ENCODE measurements at places on chromosomes 4 and X.

GRCh38 chr4:2364654-2365053 lies 53.8 kb downstream of the ZFYVE28 start:
- no peaks in the 10 kb centered on the region for H3K27me3 ChIP-seq
- H3K4me1 ChIP-seq: peaks cover 52% of the 10 kb centered on the region
- peak; percentile 81 for DNase-seq
- peak overlapping the region; percentile 27 for H3K27ac ChIP-seq

- no peak overlapping the region for H3K4me3 ChIP-seq
- H3K27me3 ChIP-seq: no peaks in the 10 kb centered on the region
- no peak overlapping the region for H3K27ac ChIP-seq
- DNase-seq: no peak
- H3K36me3 ChIP-seq: no peaks in the 10 kb centered on the region
These were observed 212.5 kb downstream of the NDST4 start for GRCh38 chr4:114900934-114901333.

- H3K4me3 ChIP-seq: no peak overlapping the region
- H3K36me3 ChIP-seq: no peaks in the 10 kb centered on the region
- H3K27ac ChIP-seq: no peak overlapping the region
- no peaks in the 10 kb centered on the region for H3K4me1 ChIP-seq
- H3K27me3 ChIP-seq: no peaks in the 10 kb centered on the region
These were observed 73.4 kb downstream of the CLCN4 start for GRCh38 chrX:10230222-10230621.

DNA sequence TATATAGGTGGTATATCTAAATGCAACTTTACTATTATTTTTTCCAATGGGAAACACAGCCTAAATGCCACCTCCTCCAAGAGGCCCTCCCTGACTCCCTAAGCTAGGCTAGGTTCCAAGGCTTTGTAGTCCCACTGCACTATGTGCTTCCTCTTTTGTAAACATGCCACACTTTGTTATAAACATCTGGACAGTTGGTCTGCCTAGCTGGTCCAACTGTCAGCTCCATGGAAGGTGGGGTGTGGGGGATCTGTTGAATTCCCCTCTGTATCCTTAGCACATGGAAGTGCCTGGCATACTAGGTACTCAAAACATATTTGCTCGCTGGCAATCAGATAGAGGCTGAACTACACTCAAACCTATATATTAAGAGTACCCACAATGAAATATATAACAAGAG lies 63.4 kb downstream of the SLC9A7 start:
- H3K4me3 ChIP-seq: no peak overlapping the region
- H3K4me1 ChIP-seq: no peaks in the 10 kb centered on the region
- no peaks in the 10 kb centered on the region for H3K36me3 ChIP-seq

- DNase-seq: no peak
- H3K27me3 ChIP-seq: no peaks in the 10 kb centered on the region
- no peaks in the 10 kb centered on the region for H3K4me1 ChIP-seq
- H3K4me3 ChIP-seq: no peak overlapping the region
- no peak overlapping the region for H3K27ac ChIP-seq
These were observed 121.0 kb downstream of the PCDH10 start for GRCh38 chr4:133270021-133270570.

DNA sequence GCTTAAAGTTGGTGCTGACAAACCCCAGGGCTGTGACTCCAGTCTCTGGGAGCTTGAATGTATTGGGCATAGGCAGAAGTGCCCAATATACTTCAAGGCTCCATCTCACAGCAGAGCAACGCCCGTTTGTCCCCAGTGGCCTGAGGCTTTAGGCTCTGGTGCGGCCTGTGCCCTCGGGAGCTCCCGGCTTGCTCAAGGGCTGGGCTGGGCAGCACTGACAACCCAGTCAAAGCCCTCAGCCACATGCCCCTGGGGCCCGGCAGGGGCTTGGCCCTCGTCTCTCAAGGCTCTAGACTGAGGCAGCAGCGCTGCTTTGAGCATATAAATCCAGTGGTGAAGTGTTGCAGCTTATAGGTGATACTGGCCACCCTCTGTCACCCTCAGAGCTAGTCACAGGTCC lies 203.7 kb downstream of the AFAP1 start:
- peaks cover 68% of the 10 kb centered on the region for H3K27me3 ChIP-seq
- no peak overlapping the region for H3K27ac ChIP-seq
- peaks cover 12% of the 10 kb centered on the region for H3K4me1 ChIP-seq
- H3K4me3 ChIP-seq: no peak overlapping the region
- H3K36me3 ChIP-seq: no peaks in the 10 kb centered on the region
- no peak for DNase-seq

DNA sequence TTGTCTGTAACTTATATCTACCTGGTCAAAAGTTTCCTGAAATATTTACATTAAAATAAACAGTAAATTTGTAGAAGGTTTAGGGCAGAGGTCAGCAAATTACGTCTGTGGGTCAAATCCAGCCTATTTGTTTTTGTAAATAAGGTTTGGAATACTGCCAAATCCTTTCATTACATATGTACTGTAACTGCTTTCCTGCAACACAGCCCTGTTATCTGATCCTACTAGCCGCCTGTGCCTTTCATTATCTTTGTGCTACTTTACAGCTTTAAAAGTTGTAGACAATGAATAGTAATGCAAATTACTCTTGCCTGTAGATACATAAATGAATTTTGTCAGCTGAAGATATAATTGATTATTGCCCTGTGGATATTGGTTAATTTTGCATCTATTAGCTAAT lies 369.6 kb upstream of the SLC7A11 start:
- no peaks in the 10 kb centered on the region for H3K27me3 ChIP-seq
- H3K4me1 ChIP-seq: no peaks in the 10 kb centered on the region
- peak; percentile 5 for DNase-seq
- no peaks in the 10 kb centered on the region for H3K36me3 ChIP-seq

DNA sequence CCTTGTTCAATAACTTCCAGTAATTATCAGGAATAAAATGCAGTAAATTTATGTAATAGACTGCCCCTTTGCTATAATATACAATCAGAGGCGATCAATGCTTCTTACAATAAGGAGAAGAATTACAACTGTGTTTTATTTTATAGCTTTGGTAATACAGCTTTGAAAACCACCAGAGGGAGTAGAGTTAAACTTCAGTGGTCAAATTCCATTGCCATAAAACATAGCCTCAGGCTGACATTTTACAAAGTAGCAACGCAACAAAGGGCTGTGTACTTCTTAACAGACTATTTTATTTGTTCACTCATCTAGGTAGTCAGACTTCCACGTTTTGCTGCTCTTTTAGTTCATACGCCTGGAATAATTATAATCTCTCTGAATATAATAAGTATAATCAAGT lies 58.5 kb downstream of the TEX13C start:
- no peaks in the 10 kb centered on the region for H3K27me3 ChIP-seq
- H3K27ac ChIP-seq: no peak overlapping the region
- H3K4me1 ChIP-seq: no peaks in the 10 kb centered on the region
- H3K36me3 ChIP-seq: no peaks in the 10 kb centered on the region
- no peak overlapping the region for H3K4me3 ChIP-seq
- DNase-seq: no peak

DNA sequence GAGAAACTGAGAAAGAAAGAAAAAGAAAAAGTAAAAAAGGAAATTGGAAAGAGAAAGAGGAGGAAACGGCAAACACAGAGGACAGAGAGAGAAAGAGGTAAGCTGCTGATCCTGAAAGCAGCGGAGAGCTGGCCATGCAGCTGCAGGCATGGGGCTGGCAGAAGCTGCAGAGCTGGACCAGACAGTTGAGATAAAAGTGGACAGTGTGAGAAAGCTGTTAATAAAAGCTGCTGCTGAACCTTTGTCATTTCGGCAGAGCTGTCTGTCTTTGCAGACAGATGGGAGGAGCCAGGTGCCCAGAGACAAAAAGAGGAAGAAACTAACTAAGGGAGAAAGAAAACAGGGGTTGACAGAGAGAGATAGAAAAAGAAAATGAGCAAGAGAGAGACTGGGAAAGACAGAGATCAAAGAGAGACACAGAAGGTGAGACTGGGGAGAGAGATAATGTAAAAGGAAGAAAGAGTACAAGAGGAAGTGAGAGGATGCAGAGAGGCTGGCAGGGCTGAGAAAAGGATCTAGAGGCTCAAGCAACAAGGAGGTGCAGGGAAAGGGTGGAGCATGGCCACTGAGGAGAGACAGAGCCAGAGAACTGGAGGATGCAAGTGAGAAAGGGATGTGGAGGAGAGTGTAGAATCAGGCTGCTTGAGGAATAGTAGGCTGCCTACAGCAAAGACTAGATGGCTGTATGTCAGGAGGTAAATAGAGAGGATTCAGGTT lies 376.8 kb upstream of the FGF16 start:
- H3K36me3 ChIP-seq: no peaks in the 10 kb centered on the region
- H3K4me1 ChIP-seq: no peaks in the 10 kb centered on the region
- no peak overlapping the region for H3K4me3 ChIP-seq
- DNase-seq: no peak
- no peak overlapping the region for H3K27ac ChIP-seq
- H3K27me3 ChIP-seq: no peaks in the 10 kb centered on the region

- no peak overlapping the region for H3K27ac ChIP-seq
- no peaks in the 10 kb centered on the region for H3K27me3 ChIP-seq
- no peak for DNase-seq
- H3K4me1 ChIP-seq: no peaks in the 10 kb centered on the region
- H3K36me3 ChIP-seq: no peaks in the 10 kb centered on the region
These were observed 355.1 kb downstream of the HS3ST1 start for GRCh38 chr4:11073621-11074051.

Measured in K562 (cell line).